ENCODE measurements at places on chromosomes 7 and 10.

DNA sequence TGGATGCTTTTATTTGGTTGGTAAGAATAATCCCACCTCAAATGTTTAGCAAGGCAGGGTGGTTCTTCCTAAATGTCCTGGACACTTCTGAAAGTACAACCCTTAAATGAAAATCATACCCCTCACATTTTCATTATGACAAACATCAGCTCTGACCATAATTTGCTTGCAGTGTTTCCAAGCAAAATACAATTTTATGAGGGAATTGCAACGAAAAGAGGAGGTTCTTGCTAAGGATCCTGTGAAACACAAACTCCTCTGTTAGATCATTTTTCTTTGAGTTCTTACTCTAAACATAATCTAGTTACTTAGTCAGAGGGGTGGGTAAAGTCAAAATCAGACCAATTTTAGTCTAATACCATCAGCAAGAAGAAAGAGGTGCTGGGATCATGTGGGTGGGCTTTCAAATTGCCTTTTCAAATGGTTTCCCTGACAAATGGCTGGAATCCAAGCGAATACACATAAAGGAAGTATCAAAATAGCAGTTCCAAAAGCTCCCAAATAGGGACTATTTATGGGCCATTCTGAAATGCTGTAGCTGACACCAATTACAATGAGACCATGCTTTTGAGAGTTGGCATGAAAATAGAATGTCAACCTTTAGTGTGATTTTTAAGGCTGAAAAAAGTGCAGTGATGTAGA lies 164.9 kb upstream of the INHBA start:
- no peak for DNase-seq

DNA sequence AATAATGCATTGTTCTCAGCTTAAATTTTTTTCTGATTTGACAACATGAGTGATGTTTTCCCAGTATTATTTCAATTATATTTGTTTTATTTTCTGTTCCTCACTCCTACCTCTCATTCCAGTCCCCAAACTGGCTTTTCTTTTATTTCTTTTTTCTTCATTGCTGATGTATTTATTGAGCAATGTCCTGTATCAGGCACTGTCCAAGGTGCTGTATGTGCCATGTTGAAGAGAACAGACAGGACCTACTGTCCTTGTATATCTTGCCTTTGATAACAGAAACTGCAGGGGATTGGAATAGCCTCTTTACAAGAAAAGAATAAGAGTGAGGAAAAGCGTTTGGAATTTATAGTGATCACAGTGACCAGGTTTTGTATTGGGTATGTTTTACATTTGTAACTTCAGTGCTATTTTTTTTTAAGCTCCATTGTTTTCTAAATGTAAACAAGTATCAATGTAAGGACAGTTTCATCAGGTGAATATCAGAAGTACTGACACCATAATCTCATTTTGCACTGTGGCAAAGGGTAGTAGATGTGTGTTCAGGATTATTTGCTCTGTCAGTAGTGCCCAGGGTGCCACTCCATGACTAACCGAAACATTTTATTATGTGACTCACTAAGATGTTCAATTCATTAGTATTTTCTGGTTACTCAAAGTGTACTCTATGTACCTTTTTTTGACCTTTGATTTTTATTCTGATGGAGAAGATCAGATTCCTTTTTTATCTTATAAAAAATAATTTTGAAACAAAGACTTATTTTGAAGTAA lies 15.6 kb upstream of the CLDN12 start:
- DNase-seq: no peak

- DNase-seq: no peak
These were observed 269.9 kb upstream of the FZD8 start for GRCh38 chr10:35911954-35912353.

DNA sequence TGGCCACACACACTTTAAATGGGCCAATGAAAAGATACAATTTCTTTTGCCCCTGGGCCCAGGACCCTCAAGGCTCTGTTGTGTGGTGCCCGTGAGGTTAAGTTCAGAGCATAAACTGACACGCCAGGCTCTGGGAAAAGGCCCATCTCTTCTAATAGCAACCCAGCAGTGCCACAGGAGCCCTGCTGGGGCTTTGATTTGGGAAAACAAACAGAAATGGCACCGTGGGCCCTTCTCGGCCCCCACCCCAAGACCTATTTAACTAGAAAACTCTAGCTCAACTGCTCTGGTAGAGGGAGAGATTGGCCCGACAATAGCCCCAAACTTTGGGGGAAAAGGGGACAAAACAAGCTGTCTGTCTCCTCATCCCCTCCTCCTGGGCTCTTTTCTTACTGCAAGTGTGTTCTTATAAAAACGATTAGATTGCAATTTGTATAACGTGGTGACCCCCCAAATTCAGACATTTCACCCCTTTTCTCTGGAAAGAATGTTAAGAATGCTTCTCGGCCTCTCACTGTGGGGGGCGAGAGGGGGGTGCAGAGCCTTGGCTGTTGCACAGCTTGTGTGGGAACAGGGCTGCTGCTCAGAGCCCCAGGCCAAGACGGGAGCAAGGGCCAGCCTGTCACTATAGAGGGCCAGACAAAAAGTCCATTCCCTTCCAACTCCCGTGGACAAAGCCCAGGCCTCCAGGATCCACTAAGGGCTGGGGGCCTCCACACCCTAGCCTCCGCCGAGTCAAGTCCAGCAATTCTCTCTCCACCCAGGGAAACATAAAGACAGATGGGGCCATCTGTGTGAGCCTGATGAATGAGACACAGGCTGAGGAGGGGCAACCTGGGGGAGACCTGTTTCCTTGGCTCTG lies 26.8 kb downstream of the DPCD start:
- DNase-seq: no peak

DNA sequence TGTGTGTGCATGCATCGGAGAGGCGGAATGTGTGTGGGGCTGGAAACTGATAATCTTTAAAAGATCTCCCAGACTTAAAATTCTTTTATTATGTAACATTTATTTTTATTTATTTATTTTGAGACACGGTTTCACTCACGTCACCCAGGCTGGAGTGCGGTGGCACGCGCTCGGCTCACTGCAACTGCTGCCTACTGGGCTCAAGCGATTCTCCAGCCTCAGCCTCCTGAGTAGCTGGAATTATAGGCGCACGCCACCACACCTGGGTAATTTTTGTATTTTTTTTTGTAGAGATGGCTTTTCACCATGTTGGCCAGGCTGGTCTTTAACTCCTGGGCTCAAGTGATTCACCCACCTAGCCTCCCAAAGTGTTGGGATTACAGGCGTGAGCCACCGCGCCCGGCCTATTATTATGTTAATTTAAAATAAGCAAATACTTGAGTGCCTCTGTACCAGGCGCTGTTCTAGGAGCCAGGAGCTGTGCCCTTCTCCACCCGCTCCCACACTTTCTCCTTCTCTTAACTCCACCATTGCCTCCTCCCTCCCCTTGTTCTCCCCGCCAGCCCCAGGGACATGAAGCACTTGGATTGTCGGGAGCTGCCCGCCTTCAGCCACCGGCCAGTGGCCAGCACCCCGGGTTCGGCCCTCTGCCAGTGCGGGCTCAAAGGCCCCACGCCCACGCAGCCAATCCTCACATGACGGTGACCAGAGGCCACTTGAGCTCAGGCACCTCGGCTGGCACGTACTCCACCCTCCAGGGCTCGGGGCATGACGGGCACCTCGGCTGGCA lies 163.6 kb downstream of the DNAJB6 start:
- DNase-seq: no peak

DNA sequence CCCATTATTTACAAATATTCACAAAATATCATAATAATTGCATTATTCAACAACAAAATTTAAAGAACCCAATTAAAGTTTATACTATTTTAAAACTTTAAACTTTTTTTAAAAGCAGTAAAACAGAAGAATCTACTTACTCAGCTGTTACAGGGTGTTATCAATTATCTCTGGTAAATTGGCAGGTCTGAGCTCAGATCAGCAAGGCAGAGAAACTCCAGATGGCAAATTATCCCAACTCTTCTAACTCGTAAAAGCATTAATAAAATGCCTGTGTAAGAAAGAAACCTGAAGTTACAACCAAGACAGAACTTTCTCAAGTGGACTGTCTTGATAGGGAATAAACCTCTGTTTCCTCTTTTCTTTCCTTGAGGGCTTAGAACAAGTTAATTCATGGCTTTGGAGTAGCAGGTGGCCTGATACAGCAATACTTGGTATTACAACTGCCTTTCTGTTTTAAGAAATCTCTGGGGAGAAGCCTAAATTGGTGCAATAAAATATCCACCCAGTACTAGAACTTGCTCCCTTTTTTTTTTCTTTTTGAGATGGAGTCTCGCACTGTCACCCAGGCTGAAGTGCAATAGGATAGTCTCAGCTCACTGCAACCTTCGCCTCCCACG lies 275.3 kb upstream of the MKLN1 start:
- no peak for DNase-seq

DNA sequence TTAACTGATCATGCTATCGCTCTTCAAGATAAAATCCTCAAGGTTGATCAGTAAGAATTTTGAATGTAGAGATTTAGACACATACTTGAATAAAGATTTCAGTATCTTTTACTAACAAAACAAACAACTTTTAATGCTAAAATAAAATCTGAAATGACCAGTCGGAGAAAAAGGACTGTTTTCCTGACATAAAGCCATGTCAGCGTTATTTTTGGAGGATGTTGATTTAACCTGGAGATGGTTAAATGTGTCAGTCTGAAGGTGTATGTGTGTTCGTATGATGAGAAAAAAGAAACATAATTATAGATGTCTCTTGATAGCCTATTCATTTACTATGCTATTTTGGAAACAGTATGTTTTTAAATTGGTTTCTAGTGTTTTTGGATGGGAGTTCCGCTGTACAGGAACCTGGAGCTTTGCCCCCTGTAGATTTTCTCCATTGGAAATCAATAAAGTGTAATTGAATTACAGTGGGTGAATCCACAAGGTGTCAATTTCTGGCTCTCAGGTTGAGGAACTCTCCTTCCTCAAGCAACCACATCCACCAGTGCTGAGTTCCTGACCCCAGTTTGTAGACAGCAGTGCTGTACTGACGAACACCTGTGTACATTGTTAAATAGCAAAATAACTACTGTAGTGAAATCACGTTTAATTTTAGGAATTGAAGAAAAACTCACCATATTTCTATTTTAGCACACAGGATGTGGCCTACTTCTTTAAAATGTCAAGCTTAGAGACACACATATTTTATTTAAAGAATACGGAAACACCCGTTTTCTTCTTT lies 670.1 kb downstream of the MAGI2 start:
- DNase-seq: no peak

GRCh38 chr10:131078131-131078881 lies 233.2 kb downstream of the TCERG1L start:
- no peak for DNase-seq

DNA sequence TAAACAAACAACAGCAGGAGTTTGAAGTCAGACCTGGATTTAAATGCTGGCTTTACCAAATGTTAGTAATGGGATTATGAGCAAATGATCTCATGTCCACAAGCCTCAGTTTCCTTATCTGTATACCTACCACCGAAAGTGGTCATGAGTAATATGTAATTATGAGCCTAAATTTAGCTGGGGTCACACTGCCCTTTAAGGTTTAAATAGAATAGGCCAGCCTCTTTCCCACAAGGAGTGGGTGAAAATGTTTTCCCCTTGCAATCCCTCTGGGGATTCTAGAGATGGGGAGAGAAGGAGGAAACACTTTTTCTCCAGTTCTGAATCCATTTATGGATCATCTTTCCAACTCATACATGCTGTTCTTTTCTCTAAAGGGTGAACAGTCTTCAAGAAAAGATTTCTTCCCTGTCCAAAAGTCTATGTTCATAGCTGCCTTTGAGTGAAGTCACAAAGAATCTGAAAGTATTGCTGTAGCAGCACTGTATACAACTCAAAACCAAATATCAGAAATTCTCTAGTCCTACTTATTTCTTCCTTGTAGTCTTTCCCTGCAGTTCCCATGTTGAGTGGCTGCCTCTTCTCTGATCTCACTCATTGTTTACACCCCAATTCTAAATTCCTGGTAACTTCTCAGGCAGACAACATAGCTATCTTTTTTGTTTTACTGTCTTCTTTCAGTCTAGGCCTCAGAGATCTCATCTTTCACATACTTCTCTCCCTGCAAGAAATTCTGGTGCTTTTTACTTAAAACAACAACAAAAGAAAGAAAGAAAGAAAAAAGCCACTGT lies 7.4 kb upstream of the TSPAN12 start:
- no peak for DNase-seq

DNA sequence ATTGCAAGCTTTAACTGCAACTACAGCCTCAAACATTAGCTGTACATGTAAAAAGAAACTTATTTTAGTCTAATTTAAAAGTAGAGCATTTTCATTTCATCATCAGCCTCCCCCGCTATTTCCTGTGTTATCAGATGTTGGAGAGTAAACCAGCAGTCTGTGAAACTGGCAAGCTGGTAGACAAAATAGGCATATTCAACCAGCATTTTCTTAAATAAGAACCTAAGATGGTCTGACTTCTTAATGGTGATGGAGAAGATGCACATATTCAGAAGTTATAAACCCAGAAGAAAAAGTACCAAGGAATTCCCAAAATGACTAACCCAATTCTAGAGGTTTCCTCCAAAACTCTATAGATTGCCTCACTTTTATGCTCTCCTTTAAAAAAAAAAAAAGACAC lies 24.9 kb downstream of the PIK3AP1 start:
- no peak for DNase-seq

- no peak for DNase-seq
These were observed 84.5 kb upstream of the SMNDC1 start for GRCh38 chr10:110389255-110389654.

DNA sequence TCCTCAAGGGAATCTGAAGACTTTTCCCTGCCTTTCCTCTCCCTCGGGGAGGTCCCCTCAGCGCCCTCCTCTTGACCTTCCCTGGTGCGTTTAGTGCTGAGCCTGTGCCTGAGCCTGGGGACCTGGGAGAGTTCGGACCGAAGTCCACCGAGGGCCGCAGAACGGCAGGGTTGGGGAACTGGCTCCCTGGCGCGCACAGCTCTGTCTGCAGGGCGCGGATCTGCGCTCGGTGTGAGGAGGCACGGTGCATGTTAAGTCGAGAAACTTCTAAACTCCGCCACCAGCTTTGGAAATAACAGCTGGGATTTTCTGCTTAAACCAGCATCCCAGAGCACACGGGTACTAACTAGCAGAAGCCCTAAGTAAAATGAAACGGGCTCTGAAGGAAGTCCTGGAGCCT lies 44.2 kb upstream of the SLC29A4 start:
- DNase-seq: no peak

- no peak for DNase-seq
These were observed 196.7 kb downstream of the SEMA3E start for GRCh38 chr7:83452256-83452655.

DNA sequence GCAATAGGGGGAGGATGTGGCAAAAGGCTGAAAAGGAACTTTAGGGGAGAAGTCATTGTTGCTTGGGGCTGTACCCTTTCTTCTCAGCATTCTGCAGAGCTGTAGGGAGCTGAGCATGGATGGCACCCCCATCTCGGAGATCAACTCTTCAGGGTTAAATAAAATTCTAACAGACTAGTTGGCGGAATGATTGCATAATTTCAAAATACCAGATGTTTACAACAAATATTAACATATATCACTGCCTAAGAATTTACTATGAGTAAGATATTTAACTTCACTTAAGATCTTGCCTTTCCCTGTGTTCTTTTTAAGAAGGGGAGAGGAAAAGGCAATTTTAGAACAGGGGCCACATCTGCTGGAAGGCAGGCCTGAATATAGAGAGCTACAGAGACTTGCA lies 509 bp upstream of the OR2F1 start:
- DNase-seq: no peak

GRCh38 chr10:105950410-105950809 lies 1214.1 kb downstream of the SORCS1 start:
- DNase-seq: no peak

Measured in stimulated activated CD4-positive, alpha-beta T cell treated with anti-CD3 and anti-CD28 coated beads, Interleukin-15, amount 100 ng/mL, for 1 hour (primary cell).